ENCODE measurements at places on chromosomes 7 and 10.

GRCh38 chr7:42642699-42643098 is 269.2 kb downstream of the C7orf25 start:
- no peak overlapping the region for H3K4me3 ChIP-seq
- no peak overlapping the region for H3K27ac ChIP-seq
- DNase-seq = no peak

GRCh38 chr7:95436407-95436806 is 1.6 kb upstream of the PON2 start:
- peaks cover 14% of the 10 kb centered on the region for H3K4me1 ChIP-seq
- H3K27me3 ChIP-seq = no peaks in the 10 kb centered on the region
- H3K4me3 ChIP-seq = no peak overlapping the region
- no peaks in the 10 kb centered on the region for H3K36me3 ChIP-seq
- no peak for DNase-seq

GRCh38 chr10:5105626-5106025 is 11.4 kb downstream of the AKR1C3 start:
- DNase-seq = no peak
- no peaks in the 10 kb centered on the region for H3K27me3 ChIP-seq
- peaks cover 83% of the 10 kb centered on the region for H3K36me3 ChIP-seq
- no peak overlapping the region for H3K4me3 ChIP-seq
- H3K27ac ChIP-seq = no peak overlapping the region

DNA sequence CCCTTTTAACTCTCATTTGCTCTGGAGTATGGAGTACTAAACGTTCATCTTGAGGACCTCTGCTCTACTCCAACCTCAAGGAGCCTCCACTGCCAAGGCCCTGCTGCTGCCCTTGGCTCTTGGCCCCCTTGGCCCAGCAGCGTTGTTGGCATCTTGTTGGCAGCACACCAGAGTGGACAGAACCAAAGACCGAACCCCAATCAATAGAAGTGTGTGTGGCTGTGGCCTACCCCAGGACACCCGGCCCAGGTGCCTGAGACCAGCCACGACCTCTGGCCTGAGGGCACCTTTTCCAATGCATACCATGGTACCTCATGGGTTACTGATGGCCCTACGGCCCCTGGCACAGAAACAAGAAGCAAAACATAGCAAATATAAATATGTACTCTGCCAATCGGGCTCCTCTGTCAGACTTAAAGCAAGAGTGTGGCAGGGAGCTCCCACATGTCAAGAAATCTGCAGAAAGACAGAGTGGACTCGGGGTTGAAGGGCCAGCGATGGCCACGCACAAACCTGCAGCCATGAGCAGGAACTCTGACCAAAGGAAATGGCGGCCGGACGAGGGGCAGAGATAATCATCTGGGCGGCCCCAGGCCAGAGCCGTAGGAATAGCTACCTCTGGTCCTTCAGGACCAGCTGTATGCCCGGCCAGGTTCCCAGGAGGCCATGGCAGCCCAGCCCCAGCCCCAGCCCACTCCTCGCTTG is 2.9 kb downstream of the NPC1L1 start:
- H3K27ac ChIP-seq = no peak overlapping the region
- no peak overlapping the region for H3K4me3 ChIP-seq
- no peaks in the 10 kb centered on the region for H3K36me3 ChIP-seq
- no peak for DNase-seq

DNA sequence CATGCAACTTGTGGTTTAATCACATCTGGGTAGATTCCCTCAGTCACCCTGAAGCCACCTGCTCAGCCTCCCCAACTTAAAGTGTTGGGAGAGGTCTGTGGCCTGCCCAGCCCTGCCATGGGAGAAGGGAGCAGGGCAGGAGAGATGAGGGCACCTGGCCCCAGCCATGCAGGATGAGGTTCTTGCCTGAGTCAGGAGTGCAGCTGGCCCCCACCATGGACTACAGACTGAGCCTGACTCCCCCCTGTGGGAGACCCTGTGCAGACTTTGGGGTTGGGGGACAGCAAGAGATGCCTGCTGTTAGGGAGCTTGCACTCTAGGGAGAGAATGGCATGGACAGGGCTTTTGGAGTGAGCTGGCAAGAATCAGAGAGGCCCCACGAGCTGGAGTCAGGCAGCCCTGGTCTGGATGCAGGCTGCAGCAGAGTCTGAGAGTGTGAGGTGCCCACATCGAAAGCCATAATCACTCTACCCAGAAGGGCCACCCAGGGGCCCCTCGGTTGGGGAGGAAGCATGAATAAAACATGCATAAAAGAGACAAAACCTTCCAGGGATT is 34.7 kb upstream of the DPYSL4 start:
- H3K4me1 ChIP-seq = no peaks in the 10 kb centered on the region
- DNase-seq = no peak
- no peak overlapping the region for H3K4me3 ChIP-seq

DNA sequence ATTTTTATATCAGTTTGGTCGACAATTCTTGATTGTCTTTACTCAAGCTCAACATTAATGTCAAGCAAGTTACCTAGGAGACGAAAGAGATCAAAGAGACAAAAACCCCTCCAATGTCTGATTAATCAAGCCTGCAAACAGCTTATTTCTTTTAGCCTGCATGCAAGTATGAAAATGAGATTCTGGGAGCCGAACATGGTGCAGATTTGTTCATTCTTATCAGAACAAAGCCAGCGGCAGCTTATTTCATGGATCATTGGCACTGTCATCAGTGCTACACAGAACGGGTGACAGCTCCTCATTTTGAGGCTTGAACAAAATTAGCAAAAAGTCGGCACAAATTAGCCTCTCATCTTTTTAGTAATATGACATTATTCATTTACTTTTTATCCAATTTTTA is 26.5 kb downstream of the FAM204A start:
- H3K27ac ChIP-seq = no peak overlapping the region
- DNase-seq = no peak
- no peak overlapping the region for H3K4me3 ChIP-seq
- H3K4me1 ChIP-seq = peaks cover 2% of the 10 kb centered on the region

GRCh38 chr7:104137971-104138370 is 69.8 kb downstream of the ORC5 start:
- H3K4me1 ChIP-seq = peaks cover 9% of the 10 kb centered on the region
- peak; percentile 67 for DNase-seq
- no peaks in the 10 kb centered on the region for H3K27me3 ChIP-seq

GRCh38 chr7:16586081-16586874 is 59.3 kb downstream of the ANKMY2 start:
- H3K27me3 ChIP-seq = no peaks in the 10 kb centered on the region
- H3K36me3 ChIP-seq = no peaks in the 10 kb centered on the region
- DNase-seq = no peak
- H3K4me3 ChIP-seq = no peak overlapping the region

DNA sequence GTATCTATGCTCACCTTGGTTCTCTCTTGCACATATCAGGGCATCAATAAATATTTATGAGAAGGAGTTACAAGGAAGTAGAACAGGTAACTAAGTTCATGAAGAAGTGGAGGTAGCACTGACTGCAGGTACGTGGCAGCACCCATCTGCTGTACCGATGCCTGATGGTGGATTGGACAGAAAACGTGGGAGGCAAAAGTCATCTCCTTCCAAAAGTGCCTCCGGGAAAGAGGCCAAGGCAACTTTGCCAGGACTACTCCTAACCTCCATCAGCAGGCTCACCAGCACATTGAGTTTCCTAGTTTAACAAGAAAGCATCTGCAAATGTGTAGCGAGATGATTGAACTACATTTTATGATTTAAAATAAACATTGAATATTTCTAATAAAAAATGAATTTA is 248.8 kb downstream of the ANKRD7 start:
- no peaks in the 10 kb centered on the region for H3K27me3 ChIP-seq
- no peak for DNase-seq
- no peaks in the 10 kb centered on the region for H3K36me3 ChIP-seq
- no peak overlapping the region for H3K4me3 ChIP-seq

GRCh38 chr10:109743574-109743973 is 179.7 kb downstream of the XPNPEP1 start:
- no peak overlapping the region for H3K4me3 ChIP-seq
- H3K36me3 ChIP-seq = no peaks in the 10 kb centered on the region
- no peak for DNase-seq
